ENCODE measurements at places on chromosomes 2 and 18. TPM values are rescaled to one million over a fixed set of nuclear protein-coding genes. Genes with fewer than 3 reads are reported as not detected.

GRCh38 chr18:46315161-46315560 is 211.0 kb downstream of the HAUS1 start:
- no peak for DNase-seq

DNA sequence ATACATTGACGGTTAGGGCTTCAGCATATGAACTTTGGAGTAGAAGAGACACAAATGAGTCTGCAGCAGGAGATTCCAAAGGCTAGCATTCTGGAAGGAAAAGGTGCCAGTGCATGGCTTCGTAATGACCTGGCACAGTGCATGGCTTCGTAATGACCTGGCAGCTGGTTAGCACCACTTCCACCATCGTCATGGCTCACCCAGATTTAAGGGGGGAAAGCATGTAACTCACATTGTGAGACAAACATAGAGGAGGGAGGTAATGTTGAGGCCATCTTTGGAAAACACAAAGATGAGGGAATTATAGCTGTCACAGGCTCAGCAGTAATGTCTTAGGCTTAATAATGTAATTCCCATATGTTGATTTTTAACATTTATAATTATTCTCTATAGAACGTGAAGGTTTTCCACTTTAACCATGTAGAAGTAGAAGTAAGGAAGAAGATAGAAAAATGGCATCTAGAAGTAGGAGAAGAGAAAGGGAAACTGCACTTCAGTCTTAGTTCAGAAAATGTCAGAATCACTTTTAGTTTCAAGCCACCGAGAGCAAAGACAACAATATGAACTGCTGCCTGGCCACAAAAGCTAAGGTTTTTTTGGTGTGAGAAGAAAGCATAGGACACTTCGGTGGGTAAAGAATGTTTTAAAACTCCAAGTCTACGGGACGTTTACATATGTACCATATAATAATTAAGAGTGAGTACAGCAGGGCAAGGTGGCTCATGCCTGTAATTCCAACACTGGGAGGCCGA is 6.8 kb upstream of the STK25 start:
- DNase-seq: no peak

DNA sequence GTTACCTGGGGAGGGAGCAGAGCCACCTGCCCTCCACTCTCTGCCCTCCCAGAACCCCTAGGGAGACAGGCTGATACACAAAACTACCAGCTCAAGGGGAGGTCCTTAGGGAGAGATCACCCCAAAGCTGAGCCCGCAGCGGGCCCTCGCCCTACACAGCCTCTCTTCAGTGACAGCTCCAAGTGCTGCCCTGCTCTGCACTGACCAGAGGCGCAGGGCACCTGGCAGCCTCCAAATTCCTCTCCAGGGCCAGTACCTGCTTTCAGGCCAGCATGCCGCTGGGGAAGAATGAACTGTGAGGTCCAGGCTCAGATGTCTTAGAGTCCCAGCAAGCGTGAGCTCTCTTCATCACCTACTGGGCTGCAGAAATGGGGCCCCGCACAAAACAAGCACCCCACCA is 11.3 kb upstream of the SH3BP4 start:
- DNase-seq: peak; percentile 43

DNA sequence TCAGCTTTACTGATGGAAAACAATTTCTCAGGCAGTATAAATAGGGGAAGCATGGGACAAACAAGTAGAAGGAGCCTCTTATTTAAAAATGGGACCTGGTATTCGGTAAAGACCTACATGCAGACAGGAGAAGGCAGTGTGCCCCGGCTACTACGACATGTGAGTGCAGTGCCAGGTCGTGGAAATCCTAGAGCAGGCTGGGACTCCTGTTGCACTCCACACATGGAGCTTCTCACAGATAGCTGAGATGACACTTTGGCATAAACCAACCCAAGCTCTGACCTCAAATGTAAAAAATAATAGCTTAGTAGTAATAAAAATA is 885 bp upstream of the DSEL start:
- no peak for DNase-seq

The ATG9A gene
- total RNA-seq: 32.5 TPM
